ENCODE measurements at places on chromosomes 13 and 19.

GRCh38 chr13:45410001-45410400 lies 8.2 kb downstream of the SLC25A30 start:
- no peak for DNase-seq

DNA sequence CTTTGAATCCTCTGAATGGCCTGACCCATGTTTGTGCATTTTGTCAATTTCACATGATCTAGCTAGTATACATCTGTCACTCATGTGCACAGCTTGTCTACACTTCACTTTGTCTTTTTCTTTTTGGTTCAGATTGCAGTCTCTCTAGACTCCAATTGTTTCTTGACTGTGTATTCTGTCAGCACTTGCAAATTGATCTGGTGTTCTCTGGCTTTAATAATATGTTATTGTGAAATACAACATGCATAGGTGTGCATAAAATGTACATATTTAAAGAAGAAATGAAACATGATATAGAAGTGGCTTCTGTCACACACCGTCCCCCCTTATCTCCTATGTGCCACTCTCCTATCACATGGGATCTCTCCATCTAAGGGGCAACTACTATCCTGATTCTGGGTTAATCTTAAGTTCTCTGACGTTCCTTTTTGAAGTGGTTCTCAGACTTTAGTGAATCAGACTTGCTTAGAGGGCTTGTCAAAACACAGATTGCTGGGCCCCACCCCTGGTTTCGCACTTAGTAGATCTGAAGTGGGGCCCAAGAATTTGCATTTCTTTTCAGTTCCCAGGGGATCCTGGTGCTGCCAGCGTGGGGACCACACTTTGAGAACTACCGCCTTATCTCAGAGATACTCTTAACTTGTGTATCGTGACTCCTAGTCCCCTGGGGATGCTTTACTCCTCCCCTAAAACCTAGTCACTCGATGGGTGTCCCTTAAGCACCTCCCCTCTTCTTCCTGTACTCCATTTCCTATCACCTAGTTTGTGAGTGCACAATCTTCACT lies 5.8 kb downstream of the KRTDAP start:
- DNase-seq, result no peak

GRCh38 chr13:32320528-32320927 lies 5.2 kb downstream of the BRCA2 start:
- no peak for DNase-seq

- DNase-seq, result no peak
Measured at GRCh38 chr13:27556109-27556508, 64.2 kb downstream of the LNX2 start.

GRCh38 chr19:39968789-39969188 lies 2.2 kb upstream of the PSMC4 start:
- no peak for DNase-seq

- DNase-seq, result no peak
Measured at GRCh38 chr13:95607366-95607765, 37.1 kb downstream of the DZIP1 start.

DNA sequence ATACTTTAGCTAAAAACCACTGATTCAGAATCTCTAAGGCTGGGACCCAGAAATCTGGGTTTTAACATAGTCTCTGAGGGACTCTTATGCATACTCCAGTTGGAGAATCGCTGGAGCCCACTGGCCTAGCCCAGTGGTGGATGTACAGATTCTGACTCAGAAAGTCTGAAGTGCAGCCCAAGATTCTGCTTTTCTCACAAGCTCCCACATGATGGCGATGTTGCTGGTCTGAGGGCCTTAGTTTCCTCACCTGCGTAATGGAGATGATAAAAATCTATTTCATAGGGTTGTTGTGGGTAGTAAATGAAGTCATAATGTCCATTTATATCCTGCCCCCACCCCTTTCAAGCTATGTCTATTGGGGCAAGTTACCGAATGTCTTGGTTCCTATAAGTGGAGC lies 7.7 kb upstream of the CDADC1 start:
- peak; percentile 45 for DNase-seq

- no peak for DNase-seq
Measured at GRCh38 chr13:108618233-108618632, 11.2 kb upstream of the MYO16 start.

- DNase-seq, result no peak
Measured at GRCh38 chr19:7509625-7510024, 6.3 kb upstream of the ZNF358 start.

- no peak for DNase-seq
Measured at GRCh38 chr13:106115081-106115480, 420.4 kb downstream of the EFNB2 start.

Measured in activated CD4-positive, alpha-beta T cell treated with anti-CD3 and anti-CD28 coated beads, Interleukin-2, amount 50 U/mL, for 48 hours (primary cell).